ENCODE measurements at places on chromosomes 16 and 17. TPM values are rescaled to one million over a fixed set of nuclear protein-coding genes. Genes with fewer than 3 reads are reported as not detected.
A peak's percentile ranks its signal among the peaks of the same experiment; 100 is the strongest.

DNA sequence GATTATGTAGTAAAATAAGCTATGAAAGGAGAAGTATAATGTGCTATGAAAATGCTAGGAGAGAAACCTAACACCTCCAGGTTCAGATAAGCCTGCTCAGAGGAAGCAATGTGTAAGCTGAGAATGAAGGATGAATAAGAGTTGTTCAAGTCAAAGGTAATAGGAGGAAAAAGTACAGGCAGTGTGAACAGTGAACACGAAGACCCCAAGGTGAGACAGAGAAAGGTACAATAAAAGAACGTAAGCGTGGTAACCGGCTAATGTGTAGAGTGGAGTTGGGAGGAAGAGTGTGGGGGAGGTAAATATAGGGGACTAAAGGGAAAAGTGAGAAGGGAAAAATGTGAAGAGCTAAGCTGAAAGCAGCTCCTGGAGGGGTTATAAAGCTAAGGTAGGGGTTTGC is 74.2 kb downstream of the TTC19 start:
- H3K4me1 ChIP-seq: no peaks in the 10 kb centered on the region
- H3K27me3 ChIP-seq: no peaks in the 10 kb centered on the region
- peaks cover 55% of the 10 kb centered on the region for H3K36me3 ChIP-seq
- H3K27ac ChIP-seq: no peak overlapping the region
- H3K4me3 ChIP-seq: no peak overlapping the region
- DNase-seq: no peak

GRCh38 chr17:12099412-12099811 is 78.7 kb downstream of the MAP2K4 start:
- H3K4me1 ChIP-seq: no peaks in the 10 kb centered on the region
- H3K27ac ChIP-seq: no peak overlapping the region
- peaks cover 9% of the 10 kb centered on the region for H3K36me3 ChIP-seq
- H3K27me3 ChIP-seq: no peaks in the 10 kb centered on the region
- no peak for DNase-seq

Gene BOLA2B
- 9.8 TPM for total RNA-seq

Gene KRT27
- 0.14 TPM for total RNA-seq

GRCh38 chr16:11666103-11667055 is 1.9 kb upstream of the SNN start:
- no peaks in the 10 kb centered on the region for H3K36me3 ChIP-seq
- no peak for DNase-seq

Gene SLC26A11
- total RNA-seq: 27.8 TPM

- no peak for DNase-seq
- no peaks in the 10 kb centered on the region for H3K4me1 ChIP-seq
- H3K27me3 ChIP-seq: no peaks in the 10 kb centered on the region
- no peak overlapping the region for H3K27ac ChIP-seq
- H3K4me3 ChIP-seq: no peak overlapping the region
These were observed 245.9 kb downstream of the CPPED1 start for GRCh38 chr16:12557786-12558185.

GRCh38 chr17:58531661-58532554 is 17.5 kb upstream of the MTMR4 start:
- peak overlapping the region; percentile 54 for H3K27ac ChIP-seq
- no peaks in the 10 kb centered on the region for H3K36me3 ChIP-seq
- no peaks in the 10 kb centered on the region for H3K4me1 ChIP-seq
- DNase-seq: peak; percentile 75

Gene KRTAP9-8
- total RNA-seq: not detected

Gene HS3ST6
- total RNA-seq: 0.40 TPM

Gene NTN3
- total RNA-seq: 2.4 TPM

DNA sequence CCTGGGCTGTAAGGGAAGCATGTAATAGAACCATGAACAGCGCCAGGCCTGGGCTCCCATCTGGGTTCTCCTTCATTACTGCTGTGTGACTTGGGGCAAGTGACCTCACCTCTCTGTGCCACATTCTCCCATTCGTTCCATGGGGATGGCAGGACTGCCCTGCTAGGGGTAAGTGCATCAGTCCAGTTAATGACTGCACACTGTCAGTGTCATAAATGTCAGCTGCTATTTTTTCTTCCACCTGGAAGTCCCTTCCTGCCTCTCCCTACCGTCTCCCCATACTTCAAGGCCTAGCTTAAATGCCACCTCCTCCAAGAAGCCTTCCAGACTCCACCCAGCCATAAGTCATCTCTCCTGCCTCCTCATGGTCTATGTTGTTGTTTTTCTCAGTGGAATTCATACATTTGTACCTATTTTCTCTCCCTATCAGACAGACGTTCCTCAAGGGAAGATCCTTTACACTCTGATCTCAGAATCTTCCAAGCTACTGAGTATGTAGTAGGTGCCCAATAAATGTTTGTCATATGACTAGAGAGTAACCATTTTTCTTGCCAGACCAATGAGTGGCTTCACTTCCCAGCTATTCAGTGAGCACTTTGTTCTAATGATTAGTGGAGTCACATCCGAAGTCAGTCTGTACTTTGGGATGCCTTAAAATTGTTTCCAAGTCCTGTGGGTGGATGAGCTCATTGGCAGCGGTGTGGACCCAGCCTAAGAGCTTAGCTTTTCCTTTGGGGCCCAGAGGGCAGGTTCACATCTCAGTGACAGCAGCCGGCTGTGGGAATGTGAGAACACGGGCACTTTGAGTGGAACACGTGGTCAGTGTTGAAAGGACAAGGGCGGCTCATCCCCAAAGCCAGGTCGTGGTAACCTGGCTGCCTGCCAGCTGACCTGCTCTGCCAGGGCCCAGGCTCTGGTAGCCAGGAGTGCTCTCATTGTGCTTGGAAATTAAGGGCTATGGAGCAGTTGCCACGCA is 147.5 kb upstream of the GSE1 start:
- no peak for DNase-seq
- H3K36me3 ChIP-seq: no peaks in the 10 kb centered on the region
- peaks cover 36% of the 10 kb centered on the region for H3K4me1 ChIP-seq

Gene KCNJ12
- 6.6 TPM for total RNA-seq

Gene ANKRD40CL
- total RNA-seq: not detected

DNA sequence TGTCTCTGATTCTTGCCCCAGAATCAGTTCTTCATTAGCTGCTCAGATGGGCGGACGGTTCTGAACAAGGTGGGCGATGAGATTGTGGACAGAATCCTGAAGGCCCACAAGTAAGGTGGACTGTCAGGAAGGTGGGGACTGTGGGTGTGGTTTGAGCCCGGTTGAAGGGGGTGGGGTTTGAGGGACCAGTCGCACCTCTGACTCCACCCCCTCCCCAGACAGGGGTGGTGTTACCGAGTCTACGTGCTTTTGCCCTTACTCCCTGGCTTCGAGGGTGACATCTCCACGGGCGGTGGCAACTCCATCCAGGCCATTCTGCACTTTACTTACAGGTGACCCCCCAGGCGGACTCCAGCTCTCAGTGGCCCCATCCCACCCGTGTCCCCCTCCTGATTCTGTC is 11.3 kb downstream of the PLD2 start:
- no peaks in the 10 kb centered on the region for H3K27me3 ChIP-seq
- H3K4me1 ChIP-seq: no peaks in the 10 kb centered on the region
- H3K27ac ChIP-seq: no peak overlapping the region
- no peak overlapping the region for H3K4me3 ChIP-seq
- no peak for DNase-seq
- peaks cover 38% of the 10 kb centered on the region for H3K36me3 ChIP-seq

All from lung (tissue), 17 donors.